Activated T-helper 2 cell treated with anti-CD3 and anti-CD28 coated beads, Interferon-gamma antibody, Interleukin-2, Interleukin-4, amounts not matched to agents 10 μg/mL and 5 μg/mL and 100 μg/mL, durations not matched to agents 14 hours and 24 hours and 36 hours (primary cell): ENCODE measurements at places on chromosomes 11 and 22. TPM values are rescaled to one million over a fixed set of nuclear protein-coding genes. Genes with fewer than 3 reads are reported as not detected.

GRCh38 chr11:116517077-116517476 is 255.7 kb downstream of the BUD13 start:
- DNase-seq = no peak

Gene TMA7B
- total RNA-seq = 1.7 and 2.0 TPM in 2 replicates

Gene CATSPERZ
- total RNA-seq = 0.59 TPM in 1 of 2 replicates, not detected in the other

DNA sequence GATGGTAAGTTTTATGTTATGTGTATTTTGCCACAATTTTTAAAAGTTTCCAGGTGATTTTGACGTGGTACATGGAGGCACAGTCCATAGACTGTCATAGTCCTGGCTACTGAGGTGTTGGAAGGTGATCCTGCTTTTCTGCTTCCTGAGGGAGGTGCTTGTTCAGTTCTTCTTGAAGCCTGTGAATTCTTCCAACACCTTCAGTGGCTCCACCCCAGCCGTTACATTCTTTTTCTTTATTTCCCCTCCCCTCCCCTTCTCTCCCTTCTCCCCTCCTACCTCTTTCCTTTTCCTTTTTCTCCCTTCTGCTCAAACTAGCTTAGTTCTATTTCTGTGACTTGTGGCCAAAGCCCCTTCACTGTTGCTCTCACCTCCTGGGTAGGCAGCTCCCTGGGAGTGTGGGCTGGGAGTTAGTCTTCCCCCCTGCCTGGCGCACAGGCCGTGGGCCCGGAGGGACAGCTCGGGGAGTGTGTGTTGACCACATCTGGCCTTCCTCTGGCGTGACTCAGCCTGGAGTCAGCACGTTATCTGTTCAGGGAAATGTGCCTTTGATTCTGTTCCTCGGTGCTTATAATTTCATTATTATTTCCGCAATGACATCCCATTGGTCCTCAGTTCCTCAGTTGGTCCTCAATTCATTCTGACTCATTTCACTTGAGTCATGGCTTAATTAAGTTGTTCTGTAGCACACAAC is 566.2 kb downstream of the TBC1D22A start:
- no peak for DNase-seq

Gene NCAM1
- not detected in 2 replicates for total RNA-seq

- no peak for DNase-seq
Measured at GRCh38 chr11:79807506-79807905, 366.7 kb upstream of the TENM4 start.

DNA sequence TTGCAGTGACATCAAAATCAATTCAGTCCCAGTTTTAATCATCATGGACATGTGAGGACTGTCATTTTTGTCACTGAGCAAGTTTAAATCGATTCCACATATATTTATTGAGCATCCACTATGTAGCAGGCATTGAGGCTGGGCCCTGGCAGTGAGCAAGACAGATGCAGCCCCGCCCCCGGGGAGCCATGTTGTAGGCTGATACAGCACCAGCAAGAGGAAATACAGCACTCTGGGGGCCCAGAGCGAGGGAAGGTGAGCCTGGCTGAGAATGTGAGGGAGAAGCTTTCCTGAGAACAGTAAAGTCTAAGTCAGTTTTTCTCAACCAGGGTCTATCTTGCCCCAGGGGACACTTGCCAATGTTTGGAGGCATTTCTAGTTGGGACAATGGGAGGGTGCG is 108.6 kb upstream of the ASPHD2 start:
- DNase-seq = no peak

- no peak for DNase-seq
Measured at GRCh38 chr11:18790883-18791206, 753 bp downstream of the PTPN5 start.

GRCh38 chr11:75275581-75275980 is 35.0 kb downstream of the TPBGL start:
- peak; percentile 55 for DNase-seq

- no peak for DNase-seq
Measured at GRCh38 chr22:19118329-19118880, 3.8 kb downstream of the DGCR2 start.

DNA sequence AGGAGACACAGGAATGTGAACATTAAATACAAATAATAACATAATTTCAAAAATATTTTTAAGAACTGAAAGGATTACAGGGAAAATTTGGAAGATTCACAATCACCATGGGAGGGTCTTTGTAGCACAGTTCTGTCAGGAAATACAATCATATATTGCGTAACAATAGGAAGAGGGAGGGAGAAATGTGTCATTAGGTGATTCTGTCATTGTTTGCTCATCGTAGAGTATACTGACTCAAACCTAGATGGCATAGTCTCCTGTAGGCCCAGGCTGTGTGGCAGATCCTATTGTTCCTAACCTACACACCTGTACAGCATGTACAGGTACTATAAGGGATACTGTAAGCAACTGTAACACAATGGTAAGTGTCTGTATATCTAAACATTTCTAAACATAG is 330.4 kb downstream of the BRD1 start:
- DNase-seq = no peak

Gene C22orf31
- not detected in 2 replicates for total RNA-seq

- peak; percentile 63 for DNase-seq
Measured at GRCh38 chr11:46361283-46362155, 14.3 kb downstream of the DGKZ start.

DNA sequence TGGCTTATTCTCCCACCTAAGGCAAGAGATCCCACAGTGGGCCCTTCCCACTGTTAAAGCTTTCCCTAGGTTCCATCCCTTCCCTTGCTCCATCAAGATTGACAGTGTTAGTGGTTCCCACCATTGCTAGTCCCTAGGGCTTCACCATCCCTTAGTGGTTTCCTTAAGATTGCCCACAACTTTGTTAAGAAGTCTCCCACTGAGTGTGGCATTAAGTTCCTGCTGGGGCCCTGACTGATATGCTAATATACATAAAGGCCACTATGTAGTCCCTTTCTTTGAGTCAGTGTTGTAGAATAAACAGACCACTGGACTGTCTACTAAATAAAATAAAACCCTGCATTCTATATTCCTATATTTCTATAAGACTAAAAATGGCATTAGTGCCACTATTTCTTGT is 176.1 kb downstream of the GUCY1A2 start:
- DNase-seq = no peak

- DNase-seq = no peak
Measured at GRCh38 chr11:46387919-46388618, 3.5 kb downstream of the CHRM4 start.

Gene ZBTB44
- total RNA-seq = 36.0 and 36.1 TPM in 2 replicates

Gene IGSF9B
- total RNA-seq = 101 and 110 TPM in 2 replicates

Gene BIRC3
- 217 and 221 TPM in 2 replicates for total RNA-seq

Gene GLYATL1
- not detected in 2 replicates for total RNA-seq

GRCh38 chr11:120586728-120587127 is 75.2 kb downstream of the GRIK4 start:
- DNase-seq = no peak

GRCh38 chr22:44019846-44020245 is 4.3 kb upstream of the PARVB start:
- no peak for DNase-seq

DNA sequence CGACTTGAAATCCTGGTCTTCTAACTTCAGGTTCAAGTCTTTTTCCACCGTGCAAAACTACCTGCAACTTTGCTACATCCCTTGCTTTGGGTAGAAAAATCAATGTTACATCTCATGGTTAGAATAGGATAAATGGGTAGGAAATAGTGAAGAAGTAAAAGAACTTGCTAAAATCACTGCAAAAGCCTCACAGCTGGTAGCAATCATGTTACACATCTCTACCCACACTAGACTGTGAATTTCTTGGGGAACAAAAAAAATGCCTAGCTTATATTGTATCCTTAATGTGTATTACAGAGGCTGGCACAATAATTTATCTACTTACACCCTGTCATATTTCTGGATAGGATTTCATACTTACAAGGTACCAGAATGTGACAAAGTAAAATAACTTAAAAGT is 133.8 kb downstream of the FAM181B start:
- DNase-seq = no peak

DNA sequence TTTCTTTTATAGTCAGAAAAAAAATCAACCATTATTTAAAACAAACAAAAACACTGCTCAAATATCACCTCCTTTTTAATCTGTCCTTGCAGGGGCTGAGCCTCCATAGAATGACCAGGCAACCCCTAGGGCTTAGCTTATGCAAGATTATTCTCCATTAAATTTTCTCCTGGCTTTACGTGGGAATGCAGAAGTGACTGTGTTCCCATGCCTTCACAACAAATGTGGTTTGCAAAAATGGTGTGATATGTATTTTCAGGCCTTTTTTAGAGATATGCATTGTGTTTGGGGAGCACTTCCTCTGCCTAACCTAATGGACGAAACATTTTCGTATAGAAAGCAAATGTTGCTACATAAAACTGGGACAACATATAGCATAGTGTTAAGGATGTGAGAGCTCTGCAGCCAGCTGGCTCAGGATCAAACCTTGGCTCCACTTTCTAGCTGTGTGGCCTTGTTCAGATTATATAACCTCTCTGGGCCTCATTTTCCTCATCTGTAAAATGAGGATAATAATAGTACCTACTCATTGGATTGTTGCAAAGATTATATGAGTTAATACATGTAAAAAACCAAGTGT is 82.6 kb downstream of the PARVA start:
- no peak for DNase-seq

- DNase-seq = peak; percentile 77
Measured at GRCh38 chr11:66045177-66045639, 3.8 kb downstream of the GAL3ST3 start.

GRCh38 chr11:78319453-78319955 is 98.1 kb downstream of the GAB2 start:
- no peak for DNase-seq

- peak; percentile 16 for DNase-seq
Measured at GRCh38 chr22:30422481-30423300, 2.9 kb upstream of the MTFP1 start.

DNA sequence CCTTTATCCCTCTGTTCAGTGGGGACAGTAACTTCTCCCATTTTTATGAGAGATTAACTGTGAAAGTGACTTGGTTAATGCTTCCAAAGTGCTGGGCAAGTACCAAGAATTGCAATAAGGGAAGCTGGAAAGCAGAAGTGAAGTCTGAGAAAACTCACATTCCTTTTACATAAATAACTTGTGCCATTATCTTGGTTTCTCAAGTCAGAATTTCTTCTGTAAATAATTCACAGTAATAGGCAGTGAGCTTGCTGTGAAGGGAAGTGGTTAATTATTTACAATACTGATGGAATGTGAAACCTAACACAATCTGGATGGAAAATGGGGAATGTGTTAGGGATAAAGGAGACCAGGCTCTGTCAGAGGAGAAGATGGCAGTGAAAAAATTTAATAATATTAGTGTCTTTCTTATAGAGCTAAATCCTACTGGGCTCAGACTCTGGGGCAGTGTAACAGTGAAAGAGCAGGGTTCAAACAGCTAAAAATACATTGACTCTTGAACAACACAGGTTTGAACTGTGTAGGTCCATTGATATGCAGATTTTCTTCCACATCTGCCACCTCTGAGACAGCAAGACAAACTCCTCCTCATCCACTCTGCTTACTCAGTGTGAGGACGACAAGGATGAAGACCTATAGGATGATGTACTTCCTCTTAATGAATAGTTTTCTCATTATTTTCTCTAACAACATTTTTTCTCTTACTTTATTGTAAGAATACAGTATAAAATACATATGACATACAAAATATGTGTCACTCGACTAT is 251.5 kb upstream of the ISX start:
- DNase-seq = no peak

Gene DBX1
- total RNA-seq = not detected in 2 replicates

DNA sequence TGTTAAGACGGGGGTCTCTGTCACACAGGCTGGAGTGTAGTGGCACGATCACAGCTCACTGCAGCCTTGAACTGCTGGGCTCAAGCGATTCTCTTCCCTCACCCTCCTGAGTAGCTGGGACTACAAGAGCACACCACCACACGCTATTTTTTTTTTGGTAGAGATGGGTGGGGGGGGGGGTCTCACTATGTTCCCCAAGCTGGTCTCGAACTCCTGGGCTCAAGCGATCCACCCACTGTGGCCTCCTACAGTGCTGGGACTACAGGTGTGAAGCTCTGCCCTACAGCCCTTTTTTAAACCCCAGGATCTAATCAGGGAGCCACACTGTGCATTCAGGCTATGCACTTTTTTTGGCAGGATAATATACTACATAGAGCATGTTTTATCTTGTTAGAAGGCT is 1.4 kb upstream of the DHCR7 start:
- no peak for DNase-seq

Gene YWHAH
- total RNA-seq = 150 TPM in 2 replicates

DNA sequence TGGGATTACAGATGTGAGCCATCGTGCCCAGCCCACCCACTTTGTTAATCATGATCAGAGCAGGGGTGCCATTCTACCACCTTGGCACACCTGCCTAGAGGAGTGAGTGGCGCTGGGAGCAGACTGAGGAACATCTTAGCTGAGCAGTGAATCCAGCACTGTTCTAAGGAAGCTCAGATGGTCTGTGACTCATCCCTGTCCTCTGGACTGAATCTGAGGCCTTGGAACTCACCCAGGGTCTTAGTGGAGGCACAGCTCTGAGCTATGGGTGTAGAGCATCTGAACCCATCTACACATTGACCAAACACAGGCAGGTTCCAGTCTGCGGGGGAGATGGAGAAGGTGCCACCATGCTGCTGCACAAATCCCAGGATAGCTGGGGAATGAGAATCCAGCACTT is 14.9 kb downstream of the PGAP2 start:
- no peak for DNase-seq

GRCh38 chr11:57485217-57485990 is 25.1 kb downstream of the RTN4RL2 start:
- DNase-seq = no peak

DNA sequence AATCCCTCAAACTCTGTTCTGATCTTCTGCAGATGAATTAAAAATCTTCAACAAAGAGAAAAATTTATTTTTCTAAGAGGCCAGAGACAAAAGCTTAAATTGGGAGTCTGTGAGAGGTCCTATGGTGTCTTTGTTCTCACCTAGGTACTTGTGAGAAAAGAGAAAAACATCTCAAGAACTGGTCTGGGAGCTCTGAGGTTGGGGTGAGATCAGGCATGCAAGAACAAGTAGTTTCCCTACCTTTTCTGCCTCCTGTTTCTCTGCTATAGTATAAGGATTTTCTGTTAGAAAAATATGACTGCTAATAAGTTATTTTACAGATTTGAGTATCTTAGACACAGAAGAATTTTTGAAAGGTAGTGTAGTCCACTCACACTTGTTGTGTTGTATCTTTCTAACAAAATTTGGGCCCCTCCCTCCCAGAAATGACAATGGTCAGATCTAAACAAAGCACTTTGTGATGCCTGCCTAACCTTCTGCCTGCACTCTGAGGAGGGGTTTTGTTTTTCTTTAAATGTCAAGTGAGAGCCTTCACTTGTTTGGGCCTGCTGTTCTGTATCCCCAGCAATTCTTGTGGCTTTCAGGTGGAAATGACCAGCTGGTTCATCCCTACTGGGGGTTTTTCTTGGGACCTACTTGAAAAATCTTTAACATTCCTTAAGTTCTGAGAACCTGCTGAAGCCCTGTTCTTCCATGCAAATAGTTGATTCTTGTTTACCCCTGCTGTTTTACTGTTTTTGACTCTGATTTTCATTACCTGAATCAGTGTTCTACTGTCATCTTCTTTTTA is 13.6 kb upstream of the OR51S1 start:
- DNase-seq = no peak

Gene VPREB1
- not detected in 2 replicates for total RNA-seq

GRCh38 chr11:569158-569885 is 6.9 kb upstream of the PHRF1 start:
- DNase-seq = no peak
